ENCODE measurements at places on chromosomes 7 and 10.

DNA sequence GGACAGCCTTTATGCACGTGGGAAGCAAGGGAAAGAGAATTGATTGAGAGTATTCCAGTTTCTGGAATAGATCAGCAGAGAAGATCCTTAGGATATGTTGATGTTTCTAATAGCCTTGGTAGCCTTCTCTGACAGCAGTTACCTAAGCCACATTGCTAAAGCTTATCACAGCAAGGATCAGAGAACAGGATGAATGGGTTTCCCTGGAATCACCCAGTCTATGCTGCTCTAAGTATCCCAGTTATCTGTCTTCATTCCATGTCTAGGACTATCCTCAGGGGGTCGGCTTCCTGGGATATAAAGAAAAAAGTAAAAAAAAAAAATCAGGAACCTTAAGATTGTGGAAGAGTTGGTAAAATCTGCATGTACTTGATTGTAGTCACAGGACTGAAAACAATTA, 352.0 kb upstream of the AKR1E2 start:
- DNase-seq: no peak

DNA sequence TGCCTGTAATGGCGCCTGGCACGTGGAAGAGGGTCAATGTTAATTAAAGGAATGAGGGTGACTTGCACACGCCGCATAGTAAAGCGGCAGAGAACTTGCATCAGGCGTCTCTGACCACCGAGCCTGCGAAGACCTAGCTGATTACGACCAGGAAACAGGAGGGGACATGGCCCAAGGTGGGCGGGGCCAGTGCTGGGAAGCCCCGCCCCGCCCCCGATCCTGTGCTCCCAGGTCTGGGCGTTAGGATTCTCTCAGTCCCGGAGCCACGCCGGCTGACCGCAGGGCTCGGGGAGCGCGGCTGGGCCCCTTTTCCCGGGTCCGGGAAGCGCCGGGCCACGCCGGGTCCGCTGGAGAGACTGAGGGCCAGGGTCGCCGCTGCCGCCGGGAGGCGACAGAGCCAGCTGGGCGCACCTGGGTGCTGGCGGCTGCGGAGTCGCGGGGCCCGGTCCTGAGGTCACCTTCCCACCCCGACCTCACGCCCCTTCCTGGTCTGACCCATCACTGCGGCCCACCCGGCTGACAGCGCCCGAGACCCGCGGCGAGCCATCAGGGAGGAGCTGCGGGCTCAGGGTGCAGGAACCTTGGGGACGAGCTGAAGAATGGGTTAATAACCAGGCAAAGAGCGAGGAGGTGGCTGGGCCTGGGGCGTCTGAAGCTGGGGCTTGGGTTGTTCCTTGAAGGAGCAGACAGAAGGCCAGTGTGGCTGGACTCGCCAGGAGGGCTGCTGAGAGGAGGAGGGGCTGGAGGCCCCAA, 23.0 kb upstream of the GRID1 start:
- peak; percentile 42 for DNase-seq

DNA sequence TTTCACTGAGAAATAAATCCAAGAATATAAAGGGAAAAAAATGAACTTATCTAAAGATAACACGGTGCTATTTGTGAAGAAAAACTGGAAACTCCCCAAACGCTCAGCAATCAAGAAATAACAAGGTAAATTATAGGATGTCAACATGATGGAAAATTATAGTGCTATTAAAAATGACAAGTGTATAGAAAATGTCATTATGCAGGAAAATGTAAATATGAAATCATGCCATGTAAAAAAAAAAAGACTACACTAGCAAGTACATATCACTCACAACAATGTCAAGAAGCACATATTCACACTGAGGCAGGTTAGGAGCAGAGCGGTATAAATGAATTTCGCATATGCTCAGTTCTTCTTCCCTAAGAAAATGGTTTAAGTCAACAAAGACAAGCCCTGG, 27.7 kb downstream of the KLRG2 start:
- no peak for DNase-seq

DNA sequence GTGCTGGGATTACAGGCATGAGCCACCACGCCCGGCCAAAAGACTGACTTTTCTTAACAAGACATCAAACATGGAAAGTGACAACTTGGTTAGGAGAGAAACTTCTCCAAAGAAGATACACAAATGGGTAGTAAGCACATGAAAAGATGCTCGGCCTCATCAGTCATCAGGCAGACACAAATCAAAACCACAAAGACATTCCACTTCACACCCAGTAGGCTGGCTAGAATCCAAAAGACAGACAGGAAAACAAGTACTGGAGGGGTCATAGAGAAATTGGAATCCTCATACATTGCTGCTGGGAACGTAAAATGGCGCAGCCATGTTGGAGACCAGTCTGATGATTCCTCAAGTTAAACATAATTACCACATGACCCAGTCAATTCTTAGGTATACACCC, 16.4 kb downstream of the SEPHS1 start:
- peak; percentile 56 for DNase-seq

DNA sequence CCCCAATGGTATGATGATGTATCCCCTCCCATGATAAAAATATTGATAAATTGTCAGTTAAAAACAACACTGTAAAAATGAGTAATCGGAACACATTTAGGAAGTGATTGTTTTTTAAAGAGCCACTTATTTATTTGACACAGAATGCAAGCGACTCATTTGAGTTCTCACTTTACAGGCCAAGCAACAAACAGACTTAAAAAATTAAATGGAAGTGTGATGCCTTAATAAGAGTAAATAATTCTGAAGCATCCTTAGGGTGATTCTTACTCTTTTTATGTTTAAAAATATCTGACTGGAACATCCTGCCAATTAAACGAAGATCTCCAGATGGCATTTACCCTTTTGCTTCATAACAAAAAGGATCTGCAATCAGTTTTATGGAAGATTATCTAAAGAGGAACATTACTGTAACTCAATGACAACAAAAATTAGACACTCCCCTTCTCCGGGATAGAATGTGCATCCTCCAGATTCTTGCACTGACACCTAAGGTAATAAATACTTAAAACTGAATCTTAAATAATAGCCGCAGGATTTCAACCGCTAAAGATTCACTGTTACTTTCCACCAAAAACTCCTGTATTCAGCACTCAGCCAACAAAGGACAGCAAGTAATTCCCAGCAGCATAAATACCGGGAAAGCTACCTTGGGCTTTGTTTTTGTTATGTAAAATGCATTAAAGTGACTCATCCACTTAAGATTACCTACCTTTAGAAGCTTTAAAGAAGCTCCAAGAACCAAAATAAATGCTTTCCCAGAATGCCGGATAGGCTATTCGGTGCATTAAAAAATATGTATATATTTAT, 1.7 kb downstream of the CACNA2D1 start:
- DNase-seq: peak; percentile 2

- DNase-seq: peak; percentile 73
Observed at GRCh38 chr10:103885617-103886016, 30.2 kb upstream of the SH3PXD2A start.

DNA sequence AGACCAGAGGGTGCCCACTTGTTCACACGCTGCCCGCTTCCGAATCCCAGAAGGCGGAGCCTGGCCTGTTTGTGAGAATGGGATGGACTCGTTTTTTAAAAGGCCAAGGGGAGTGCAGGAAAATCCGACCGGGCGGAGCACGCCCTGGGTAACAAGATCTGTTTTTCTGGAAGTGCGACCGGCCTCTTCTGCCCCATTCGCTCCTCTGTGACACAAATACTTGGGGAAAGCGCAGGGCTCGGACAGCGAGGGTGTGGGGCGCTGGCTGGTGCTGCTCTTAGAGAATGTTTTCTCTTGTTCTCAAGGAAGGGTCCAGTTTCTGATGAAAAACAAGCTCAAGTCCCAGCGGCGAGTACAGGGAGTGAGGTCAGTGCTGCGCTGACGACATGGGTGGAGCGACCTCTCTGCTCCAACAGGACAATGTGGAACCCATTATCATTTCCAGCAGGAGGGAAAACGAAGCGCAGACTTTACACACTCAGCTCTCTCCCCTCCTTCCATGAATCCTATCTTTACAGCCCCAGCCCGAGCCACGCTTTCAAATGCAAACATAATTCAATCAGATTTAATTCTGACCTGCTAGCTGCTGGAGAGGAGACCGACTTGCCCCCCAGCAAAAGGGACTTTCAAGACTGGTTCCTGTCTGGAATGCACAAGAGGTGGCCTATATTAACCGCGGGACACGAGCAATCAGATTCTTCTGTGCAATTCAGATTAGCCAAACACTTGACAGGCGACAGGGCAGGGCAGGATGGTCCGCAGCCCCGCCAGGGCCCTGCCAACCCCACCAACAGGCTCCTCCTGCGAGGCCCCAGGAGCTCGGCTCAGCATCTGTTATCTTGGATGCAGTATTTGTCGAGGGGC, 1.1 kb downstream of the RADIL start:
- DNase-seq: peak; percentile 77

Measured in fibroblast of skin of scalp (primary cell).